Amniotic stem cell (primary cell): ENCODE measurements at places on chromosomes 5 and 9.
A peak's percentile ranks its signal among the peaks of the same experiment; 100 is the strongest.

DNA sequence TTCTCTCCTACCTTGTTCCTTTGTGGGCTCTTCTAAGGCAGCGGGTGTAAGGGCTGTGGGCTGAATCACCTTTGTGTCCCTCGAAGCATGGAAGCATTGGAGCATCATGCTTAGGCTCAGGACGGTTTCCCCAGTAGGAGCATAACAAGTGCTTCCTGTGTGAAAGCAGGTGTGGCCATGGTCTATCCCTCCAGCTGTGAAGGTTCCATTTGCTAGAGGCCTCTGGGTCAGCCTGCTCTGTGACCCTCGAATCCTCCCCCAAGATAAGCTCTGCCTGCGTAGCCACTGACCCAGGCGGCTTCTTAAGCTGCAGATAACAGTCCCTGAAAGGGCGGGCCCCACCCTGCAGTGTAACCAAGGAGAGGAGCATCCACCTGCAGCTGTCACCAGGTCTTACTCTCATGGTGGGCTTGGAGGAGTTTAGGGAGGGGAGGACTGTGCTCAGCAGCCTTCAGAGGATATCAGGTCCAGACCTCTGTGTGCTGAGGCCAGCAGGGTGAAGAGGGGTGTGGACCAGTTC lies 8.4 kb upstream of the NDST1 start:
- no peak for DNase-seq

DNA sequence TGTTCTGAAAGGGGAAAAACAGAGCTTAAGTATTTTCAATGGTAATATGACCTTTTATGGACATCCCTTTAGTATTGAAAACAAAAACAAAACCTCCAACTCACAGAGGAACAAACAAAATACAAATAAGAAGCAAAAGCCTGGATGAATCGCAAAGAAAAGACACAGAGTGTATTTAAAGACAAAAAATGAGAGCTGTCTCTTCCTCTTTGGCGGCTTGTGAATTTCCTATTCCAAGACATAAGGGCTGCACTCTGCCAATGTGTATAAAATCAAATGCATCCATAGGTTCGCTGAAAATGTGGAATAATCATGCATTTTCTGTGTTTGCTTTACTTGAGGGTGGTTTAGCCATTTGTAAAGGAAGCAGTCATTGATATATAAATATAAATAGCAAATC lies 739.3 kb upstream of the ZNF608 start:
- no peak for DNase-seq

- DNase-seq = no peak
Observed at GRCh38 chr9:21817176-21817575, 14.7 kb downstream of the MTAP start.

DNA sequence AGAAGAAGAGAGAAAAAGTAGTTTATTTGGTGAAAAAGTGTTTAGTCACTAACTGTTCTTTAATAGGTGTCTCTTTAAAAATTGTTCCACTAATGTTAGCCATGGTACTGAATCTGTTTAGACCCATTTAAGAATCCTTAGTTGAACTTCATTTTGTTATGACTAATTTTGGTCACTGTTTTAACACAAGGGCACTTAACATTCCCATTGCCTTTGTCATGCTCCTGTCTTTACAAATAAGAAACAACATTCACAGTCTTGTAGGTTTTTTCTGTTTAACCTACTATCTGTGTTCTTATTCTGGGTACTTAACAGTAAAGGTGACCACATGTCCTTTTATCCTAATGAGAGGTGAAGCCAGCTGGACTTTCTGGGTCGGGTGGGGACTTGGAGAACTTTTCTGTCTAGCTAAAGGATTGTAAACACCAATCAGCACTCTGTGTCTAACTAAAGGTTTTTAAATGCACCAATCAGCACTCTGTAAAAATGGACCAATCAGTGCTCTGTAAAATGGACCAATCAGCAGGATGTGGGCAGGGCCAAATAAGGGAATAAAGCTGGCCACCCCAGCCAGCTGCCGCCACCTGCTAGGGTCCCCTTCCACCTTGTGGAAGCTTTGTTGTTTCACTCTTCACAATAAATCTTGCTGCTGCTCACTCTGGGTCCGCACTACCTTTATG lies 116.7 kb downstream of the WDR70 start:
- peak; percentile 21 for DNase-seq

DNA sequence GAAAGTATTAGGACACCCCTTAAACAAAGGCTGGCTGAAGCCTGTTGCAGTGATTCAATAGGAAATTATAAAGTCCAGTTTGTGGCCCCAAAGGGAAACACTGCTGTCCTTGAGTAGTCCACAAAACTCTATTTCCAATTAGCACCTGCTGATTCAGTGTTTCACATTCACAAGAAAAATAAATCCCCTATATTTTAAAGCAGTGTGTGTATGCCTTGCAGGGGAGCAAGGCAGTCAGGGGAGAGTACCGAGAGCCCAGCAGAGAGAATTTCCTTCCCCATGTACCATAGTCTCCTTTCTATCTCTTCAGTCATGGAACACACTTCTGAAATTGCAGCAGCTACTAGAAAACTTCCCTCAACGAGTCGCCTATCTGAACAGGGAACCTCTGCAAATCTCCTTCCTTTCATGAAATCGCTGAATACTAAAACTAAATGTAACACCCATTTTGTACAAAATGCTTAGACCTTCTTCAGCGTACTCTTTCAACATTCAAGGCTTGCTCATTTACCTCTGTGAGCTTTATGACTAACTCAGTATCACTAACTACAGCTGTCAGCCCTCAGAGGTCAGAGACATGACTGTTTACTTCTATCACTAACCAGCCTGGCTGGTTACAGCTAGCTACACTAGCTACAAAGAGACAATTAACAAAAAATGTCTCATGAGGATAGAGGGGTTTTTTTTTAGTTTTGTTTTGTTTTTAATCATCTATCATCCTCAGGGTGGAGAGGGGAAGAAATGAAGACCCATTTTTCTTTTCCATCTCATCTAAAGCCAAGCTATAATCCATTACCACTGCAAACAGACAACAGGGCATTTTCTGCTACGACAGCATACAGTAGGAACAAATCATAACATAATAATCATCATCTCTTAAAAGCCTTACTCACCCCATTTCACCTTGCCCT lies 188.7 kb downstream of the EBF1 start:
- DNase-seq = no peak

DNA sequence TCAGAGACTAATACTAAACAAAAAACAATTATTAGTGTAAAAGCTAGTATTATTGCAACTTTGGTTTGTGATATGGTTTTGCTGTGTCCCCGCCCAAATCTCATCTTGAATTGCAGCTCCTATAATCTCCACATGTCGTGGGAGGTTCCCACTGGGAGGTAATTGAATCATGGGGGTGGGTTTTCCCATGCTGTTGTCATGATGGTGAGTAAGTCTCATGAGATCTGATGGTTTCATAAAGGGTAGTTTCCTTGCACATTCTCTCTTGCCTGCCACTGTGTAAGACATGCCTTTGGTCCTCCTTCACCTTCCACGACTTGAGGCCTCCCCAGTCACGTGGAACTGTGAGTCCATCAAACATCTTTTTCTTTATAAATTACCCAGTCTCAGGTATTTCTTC lies 325.9 kb upstream of the DAB2 start:
- DNase-seq = no peak

- DNase-seq = no peak
Observed at GRCh38 chr5:68843624-68844364, 250.0 kb upstream of the SLC30A5 start.

GRCh38 chr5:166004006-166004405 lies 2287.4 kb upstream of the WWC1 start:
- DNase-seq = no peak

DNA sequence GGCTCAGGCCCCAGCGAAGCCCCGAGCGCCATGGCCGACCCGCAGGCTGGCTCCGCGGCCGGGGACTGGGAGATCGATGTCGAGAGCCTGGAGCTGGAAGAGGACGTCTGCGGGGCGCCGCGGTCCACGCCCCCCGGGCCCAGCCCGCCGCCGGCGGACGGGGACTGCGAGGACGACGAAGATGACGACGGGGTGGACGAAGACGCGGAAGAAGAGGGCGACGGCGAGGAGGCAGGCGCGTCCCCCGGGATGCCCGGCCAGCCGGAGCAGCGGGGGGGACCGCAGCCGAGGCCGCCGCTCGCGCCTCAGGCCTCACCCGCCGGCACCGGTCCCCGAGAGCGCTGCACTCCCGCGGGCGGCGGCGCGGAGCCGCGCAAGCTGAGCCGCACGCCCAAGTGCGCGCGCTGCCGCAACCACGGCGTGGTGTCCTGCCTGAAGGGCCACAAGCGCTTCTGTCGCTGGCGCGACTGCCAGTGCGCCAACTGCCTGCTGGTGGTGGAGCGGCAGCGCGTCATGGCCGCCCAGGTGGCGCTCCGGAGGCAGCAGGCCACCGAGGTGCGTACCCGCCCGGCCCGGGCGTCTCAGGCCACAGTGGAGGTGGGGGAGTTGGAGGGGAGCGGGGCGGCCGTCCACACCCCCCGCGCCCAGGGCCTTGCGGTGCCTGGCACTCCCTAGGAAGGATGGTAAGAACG lies 1.6 kb downstream of the DMRT2 start:
- DNase-seq = no peak

DNA sequence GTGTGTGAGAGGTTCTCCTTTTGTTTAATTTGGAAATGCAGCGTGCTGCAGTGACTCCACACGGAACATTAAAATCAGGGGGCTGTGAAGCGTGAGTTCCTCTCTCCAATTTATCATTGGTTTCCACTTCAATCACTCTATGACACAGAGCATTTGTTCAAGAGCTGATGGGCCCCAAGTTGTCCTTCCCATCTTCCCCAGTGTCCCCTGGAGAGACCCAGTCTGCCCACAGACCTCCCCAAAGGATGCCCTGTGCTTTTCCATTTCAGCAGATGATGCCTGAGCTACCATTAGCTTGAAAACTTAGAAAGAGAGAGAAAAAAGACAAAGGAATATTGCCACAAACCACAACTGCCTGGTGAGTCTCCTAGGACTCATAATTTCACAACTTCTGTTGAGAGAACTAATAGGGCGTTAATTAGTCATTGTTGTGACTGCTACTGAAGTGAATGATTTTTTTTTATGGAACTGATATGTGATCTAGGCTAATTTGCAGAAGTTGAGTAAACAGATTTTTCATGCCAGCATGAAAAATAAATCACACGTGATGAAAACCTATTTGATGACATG lies 772.7 kb downstream of the SEMA5A start:
- DNase-seq = no peak

DNA sequence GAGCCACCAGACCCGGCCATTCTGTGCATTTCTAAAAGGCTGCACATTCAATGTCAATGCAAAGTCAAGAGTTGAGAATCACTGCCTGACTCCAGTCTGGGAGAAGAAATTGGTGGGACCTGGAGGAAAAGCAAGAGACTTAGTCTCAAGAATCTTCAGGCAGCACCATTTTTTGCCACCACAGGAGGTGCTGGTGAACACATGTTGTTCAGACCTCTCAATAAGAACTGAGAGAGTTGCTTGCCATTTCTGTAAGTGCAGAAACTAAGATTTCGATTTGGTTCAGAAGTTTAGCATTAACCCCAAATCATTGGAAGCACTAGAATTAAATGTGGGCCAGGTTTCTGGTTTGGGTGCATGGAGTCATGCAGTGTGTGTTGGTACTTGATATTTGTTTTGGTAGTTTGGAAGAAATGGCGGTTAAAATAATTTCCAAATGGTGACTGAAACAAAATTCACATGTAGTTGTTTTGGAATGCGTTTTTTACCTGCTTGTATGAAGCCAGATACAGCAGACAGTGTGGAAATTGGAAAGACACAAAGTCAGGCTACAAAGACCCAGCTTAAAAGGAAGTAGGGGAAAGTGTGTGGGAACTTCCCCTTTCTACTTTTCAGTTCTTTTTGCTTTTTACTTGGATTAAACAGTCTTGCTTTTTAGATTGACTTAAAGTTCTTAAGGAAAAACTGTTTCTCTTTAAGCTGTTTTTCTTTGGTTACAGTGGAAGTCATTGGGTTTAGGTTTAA lies 20.4 kb downstream of the PDE8B start:
- DNase-seq = no peak

- no peak for DNase-seq
Observed at GRCh38 chr5:6583049-6583880, 49.6 kb downstream of the NSUN2 start.

DNA sequence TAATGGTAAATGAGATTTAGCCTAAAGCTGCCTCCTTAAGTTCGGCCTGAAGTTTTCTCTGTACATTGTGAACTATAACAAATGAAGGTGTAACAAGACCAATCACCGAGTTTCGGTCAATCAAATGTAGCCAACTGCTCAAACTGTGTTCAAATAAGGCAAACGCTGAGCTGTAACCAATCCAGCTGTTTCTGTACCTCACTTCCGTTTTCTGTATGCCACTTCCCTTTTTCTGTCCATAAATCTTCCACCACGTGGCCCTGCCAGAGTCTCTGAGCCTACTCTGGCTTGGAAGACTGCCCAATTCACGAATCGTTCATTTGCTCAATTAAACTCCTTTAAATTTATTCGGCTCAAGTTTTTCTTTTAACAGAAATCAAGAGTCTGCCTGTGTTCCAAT lies 193.5 kb upstream of the KLF9 start:
- no peak for DNase-seq

GRCh38 chr9:71719562-71719961 lies 48.8 kb downstream of the CEMIP2 start:
- DNase-seq = no peak

- no peak for DNase-seq
Observed at GRCh38 chr9:37540634-37541033, 35.5 kb downstream of the FBXO10 start.

DNA sequence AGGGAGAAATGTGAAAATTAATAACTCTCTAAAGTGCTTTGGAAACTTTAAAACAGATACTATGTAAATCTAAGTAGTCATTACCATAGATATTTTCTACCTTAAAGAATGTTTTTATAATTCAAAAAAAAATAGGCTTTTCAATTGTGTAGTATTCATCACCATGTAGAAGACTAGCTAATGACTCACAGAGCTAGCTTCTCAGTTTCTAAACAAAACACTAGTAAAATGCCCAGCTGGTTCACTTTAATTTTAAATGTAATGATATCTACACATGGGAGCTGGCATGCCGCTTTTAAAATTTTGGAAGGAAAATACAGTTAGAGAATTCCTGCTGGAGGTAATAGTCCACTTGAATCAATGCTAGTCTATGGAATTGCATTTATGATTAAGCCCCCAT lies 509.8 kb downstream of the CSNK1G3 start:
- no peak for DNase-seq

- no peak for DNase-seq
Observed at GRCh38 chr5:111461255-111461671, 51.1 kb downstream of the STARD4 start.
